ENCODE measurements at places on chromosomes 1 and 21. TPM values are rescaled to one million over a fixed set of nuclear protein-coding genes. Genes with fewer than 3 reads are reported as not detected.

- peaks cover under 1% of the 10 kb centered on the region for H3K27me3 ChIP-seq
- no peak overlapping the region for H3K27ac ChIP-seq
- peaks cover 22% of the 10 kb centered on the region for H3K4me1 ChIP-seq
- no peaks in the 10 kb centered on the region for H3K36me3 ChIP-seq
These were observed 10.7 kb downstream of the ATP1A4 start for GRCh38 chr1:160161965-160162705.

The MXRA8 gene
- not detected for total RNA-seq

The OR2T29 gene
- not detected for total RNA-seq

The NTMT2 gene
- total RNA-seq, result not detected

GRCh38 chr1:38508232-38508631 is 351.3 kb downstream of the RRAGC start:
- no peak overlapping the region for H3K4me3 ChIP-seq
- no peak overlapping the region for H3K27ac ChIP-seq
- no peaks in the 10 kb centered on the region for H3K27me3 ChIP-seq
- H3K4me1 ChIP-seq, result no peaks in the 10 kb centered on the region
- no peak for DNase-seq
- H3K36me3 ChIP-seq, result no peaks in the 10 kb centered on the region

DNA sequence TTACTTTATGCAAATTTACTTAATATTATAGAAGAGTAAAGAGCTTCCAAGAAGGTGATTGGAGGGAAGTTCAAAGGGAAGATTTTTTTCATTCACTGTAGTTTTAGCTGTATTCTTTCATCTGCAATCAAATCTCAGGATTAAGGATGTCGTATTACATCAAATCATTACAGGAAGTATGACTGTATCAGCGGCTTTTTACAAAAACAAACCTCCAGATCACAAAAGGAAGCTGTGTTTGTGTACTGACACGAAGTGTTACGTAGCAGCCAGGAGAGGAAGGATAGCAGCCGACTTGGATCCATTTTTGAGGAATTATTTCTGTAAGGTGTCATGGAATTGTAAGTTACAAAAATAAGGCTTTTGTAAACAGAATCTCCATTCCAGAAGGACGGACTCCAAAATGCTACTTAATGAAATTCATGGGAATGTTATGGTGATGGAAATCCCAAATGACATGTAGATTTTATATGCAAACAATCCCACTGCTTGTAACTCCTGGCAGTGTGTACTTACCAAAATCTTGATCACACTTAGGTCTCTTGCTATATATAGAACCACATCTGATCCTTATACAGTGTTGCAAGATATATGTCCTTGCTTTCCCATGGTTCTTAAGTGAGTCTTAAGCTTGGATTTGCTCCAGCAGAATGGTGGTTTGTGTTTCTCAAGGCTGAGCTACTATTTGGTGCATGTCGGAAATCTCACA is 49.8 kb downstream of the KCNJ15 start:
- no peaks in the 10 kb centered on the region for H3K4me1 ChIP-seq
- no peaks in the 10 kb centered on the region for H3K36me3 ChIP-seq
- DNase-seq, result no peak
- H3K27me3 ChIP-seq, result no peaks in the 10 kb centered on the region

Data from natural killer cell (primary cell).